Endodermal cell (in vitro differentiated cells): ENCODE measurements at places on chromosomes 3 and 15. TPM values are rescaled to one million over a fixed set of nuclear protein-coding genes. Genes with fewer than 3 reads are reported as not detected.

The ACP3 gene
- total RNA-seq, result 15.3 and 17.0 TPM in 2 replicates

The GOLGA6L4 gene
- 3.3 to 6.0 TPM (median 4.6 TPM) in 3 replicates for total RNA-seq

The EXD1 gene
- not detected in 3 replicates for total RNA-seq

The IL5RA gene
- total RNA-seq, result not detected in 2 replicates

The TUSC2 gene
- 13.9 to 29.3 TPM (median 28.1 TPM) in 3 replicates for total RNA-seq

The CDC25A gene
- total RNA-seq, result 14.0 to 50.9 TPM (median 48.9 TPM) in 3 replicates

The SCN11A gene
- 0.35 to 0.40 TPM (median 0.36 TPM) in 3 replicates for total RNA-seq

The DNAH12 gene
- 0.25 and 0.77 TPM in 2 replicates for total RNA-seq

The ZDHHC19 gene
- total RNA-seq, result 0.57 to 1.1 TPM (median 0.86 TPM) in 3 replicates
